ENCODE measurements at places on chromosomes 4 and X.

- no peak for DNase-seq
Measured at GRCh38 chrX:48934581-48935300, 15.9 kb upstream of the PIM2 start.

- no peak for DNase-seq
Measured at GRCh38 chrX:13483773-13484172, 85.6 kb upstream of the EGFL6 start.

GRCh38 chr4:54484383-54484782, 173.4 kb upstream of the KIT start:
- DNase-seq = no peak

GRCh38 chr4:162849937-162850336, 316.8 kb downstream of the NAF1 start:
- no peak for DNase-seq

- peak; percentile 7 for DNase-seq
Measured at GRCh38 chrX:43313035-43313434, 343.1 kb upstream of the MAOA start.

- DNase-seq = no peak
Measured at GRCh38 chr4:142523111-142523510, 323.0 kb downstream of the INPP4B start.

DNA sequence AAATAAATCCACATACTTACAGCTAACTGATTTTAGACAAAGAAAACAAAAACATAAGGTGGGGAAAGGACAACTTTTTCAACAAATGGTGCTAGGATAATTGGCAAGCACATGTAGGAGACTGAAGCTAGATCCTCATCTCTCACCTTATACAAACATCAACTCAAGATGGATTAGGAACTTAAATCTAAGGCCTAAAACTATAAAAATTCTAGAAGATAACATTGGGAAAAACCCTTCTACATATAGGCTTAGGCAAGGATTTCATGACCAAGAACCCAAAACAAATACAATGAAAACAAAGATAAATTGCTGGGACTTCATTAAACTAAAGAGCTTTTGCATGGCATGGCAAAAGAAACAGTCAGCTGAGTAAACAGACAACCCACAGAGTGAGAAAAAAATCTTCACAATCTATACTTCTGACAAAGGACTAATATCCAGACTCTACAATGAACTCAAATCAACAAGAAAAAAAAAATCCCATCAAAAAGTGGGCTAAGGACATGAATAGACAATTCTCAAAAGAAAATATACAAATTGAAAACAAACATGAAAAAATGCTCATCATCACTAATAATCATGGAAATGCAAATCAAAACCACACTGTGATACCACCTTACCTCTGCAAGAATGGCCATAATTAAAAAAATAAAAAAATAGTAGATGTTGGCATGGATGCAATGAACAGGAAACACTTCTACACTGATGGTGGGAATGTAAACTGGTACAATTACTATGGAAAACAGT, 14.1 kb upstream of the AFP start:
- no peak for DNase-seq
